Neuronal stem cell (in vitro differentiated cells): ENCODE measurements at places on chromosomes 2 and 18.

DNA sequence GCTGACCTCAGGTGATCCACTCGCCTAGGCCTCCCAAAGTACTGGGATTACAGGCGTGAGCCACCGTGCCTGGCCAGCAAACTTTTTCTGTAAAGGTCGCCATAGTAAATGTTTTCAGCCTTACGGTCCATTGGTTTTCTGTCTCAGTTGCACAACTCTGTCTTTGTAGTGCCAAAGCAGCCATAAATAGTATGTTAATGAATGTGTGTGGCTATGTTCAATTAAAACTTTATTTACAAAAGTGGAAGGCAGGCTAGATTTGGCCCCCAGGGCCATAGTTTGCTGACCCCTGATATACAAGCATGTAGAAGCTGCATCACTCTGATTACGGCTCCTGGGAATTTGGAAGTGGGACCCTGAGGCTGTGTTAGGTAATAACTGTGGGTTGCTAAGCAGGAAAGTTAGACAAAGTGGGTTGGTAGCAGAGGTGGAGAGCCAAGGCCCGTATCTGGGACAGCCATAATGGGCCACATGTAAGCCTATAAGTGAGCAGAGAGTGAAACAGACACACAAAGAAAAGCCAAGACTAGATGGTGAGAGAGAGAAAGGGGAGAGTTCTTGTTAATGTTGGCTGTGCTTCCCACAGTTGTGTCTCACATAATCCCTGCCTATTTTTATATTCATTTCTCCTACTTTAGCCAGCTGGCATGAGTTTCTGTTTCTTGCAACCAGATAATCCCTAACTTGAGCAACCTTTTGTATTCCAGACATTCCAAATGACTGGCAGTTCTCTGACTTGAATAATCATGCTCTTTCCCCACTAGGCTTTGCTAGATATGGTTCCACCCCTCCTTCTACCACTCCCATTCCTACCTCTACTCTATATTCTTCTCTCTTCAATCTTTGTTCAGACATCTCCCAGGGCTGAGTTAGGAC lies 223.3 kb upstream of the STON1 start:
- H3K27ac ChIP-seq = no peak overlapping the region
- no peaks in the 10 kb centered on the region for H3K36me3 ChIP-seq
- H3K4me3 ChIP-seq = no peak overlapping the region
- DNase-seq = no peak

- no peak for DNase-seq
- no peak overlapping the region for H3K4me3 ChIP-seq
- no peak overlapping the region for H3K27ac ChIP-seq
- H3K4me1 ChIP-seq = no peaks in the 10 kb centered on the region
- H3K27me3 ChIP-seq = no peaks in the 10 kb centered on the region
These were observed 325.8 kb downstream of the CYP26B1 start for GRCh38 chr2:71821856-71822255.

DNA sequence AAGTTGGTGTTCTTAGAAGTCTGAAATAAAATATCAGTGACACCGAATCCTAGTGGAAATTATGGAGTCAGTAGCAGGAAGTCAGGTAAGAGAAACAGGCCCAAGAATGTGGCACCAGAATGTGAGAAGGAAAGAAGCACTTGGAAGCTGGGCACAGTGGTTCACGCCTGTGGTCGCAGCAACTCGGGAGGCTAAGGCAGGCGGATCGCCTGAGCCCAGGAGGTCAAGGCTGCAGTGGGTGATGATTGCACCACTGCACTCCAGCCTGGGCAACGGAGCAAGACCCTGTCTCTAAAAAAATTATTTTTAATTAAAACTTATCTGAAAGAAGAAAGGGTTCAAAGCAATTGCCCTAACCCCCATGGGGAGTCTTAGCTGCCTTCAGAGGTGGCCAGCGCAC lies 268.3 kb upstream of the SALL3 start:
- no peak overlapping the region for H3K27ac ChIP-seq
- no peaks in the 10 kb centered on the region for H3K27me3 ChIP-seq
- no peaks in the 10 kb centered on the region for H3K36me3 ChIP-seq
- H3K4me3 ChIP-seq = no peak overlapping the region

DNA sequence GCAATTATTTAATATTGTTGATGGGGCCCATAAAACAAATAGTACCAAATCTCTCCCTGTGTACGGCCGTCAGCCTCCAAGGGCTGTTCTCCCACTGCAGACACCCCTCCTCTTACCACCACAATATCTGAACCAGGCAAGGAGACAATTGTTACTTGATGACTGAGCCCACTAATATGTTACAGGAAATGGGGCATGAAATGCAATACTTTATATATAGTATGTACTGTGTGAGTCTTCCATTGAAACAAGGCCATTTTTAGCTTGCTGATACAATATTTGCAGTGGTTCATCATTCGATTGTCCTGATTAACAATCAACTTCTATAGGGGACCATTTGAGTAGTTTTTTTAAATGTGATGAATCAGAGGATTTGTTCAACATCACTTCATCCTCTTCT lies 307.3 kb downstream of the GBX2 start:
- no peak overlapping the region for H3K4me3 ChIP-seq
- no peak for DNase-seq
- no peaks in the 10 kb centered on the region for H3K27me3 ChIP-seq
- H3K36me3 ChIP-seq = peaks cover 5% of the 10 kb centered on the region

DNA sequence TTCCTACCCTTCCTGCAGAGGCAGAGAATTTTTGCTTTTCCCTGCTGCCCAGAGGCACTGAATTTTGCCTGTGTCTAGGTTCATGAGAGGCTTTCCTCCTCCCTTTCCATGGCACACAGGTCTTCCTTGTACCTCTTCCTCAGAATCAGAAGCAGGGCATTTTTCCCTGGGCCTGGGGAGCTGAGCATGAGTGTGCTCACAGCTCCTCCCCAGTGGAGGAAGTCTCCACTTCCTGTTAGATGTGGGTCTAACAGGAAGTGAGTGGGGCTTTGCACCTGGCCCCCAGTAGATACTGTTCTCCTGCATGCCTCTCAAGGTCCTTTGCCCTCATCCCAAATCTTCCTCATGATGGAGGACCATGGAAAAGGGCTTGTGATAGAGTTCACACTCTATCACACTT lies 297.2 kb upstream of the FIGN start:
- no peaks in the 10 kb centered on the region for H3K36me3 ChIP-seq
- DNase-seq = no peak
- no peak overlapping the region for H3K27ac ChIP-seq
- H3K4me3 ChIP-seq = no peak overlapping the region
- H3K4me1 ChIP-seq = no peaks in the 10 kb centered on the region

GRCh38 chr2:54881759-54882158 lies 158.3 kb downstream of the EML6 start:
- no peak for DNase-seq
- no peaks in the 10 kb centered on the region for H3K36me3 ChIP-seq
- no peaks in the 10 kb centered on the region for H3K4me1 ChIP-seq

GRCh38 chr2:159186462-159186861 lies 100.0 kb downstream of the WDSUB1 start:
- H3K27me3 ChIP-seq = no peaks in the 10 kb centered on the region
- no peak for DNase-seq
- no peaks in the 10 kb centered on the region for H3K36me3 ChIP-seq
- no peaks in the 10 kb centered on the region for H3K4me1 ChIP-seq

DNA sequence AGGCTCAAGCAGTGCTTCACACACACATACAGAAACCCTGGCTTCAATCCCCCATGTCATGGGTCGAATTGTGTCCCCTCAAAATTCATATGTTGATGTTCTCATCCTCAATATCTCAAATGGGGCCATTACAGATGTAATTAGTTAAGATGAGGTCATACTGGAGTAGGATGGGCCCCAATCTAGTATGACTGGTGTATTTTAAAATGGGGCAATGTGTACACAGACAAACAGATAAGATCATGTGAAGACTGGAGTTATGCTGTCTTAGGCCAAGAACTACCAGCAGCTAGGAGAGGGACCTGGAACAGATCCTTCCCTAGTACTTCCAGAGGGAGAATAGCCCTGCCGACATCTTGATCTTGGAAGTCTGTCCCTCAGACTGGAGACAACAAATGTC lies 167.7 kb downstream of the MYO3B start:
- no peak overlapping the region for H3K4me3 ChIP-seq
- no peak for DNase-seq
- no peak overlapping the region for H3K27ac ChIP-seq
- no peaks in the 10 kb centered on the region for H3K27me3 ChIP-seq
- no peaks in the 10 kb centered on the region for H3K4me1 ChIP-seq

GRCh38 chr2:231260442-231261208 lies 62.2 kb downstream of the ARMC9 start:
- no peaks in the 10 kb centered on the region for H3K4me1 ChIP-seq
- no peak overlapping the region for H3K4me3 ChIP-seq
- peaks cover 15% of the 10 kb centered on the region for H3K36me3 ChIP-seq
- DNase-seq = no peak
- H3K27ac ChIP-seq = no peak overlapping the region
- no peaks in the 10 kb centered on the region for H3K27me3 ChIP-seq

DNA sequence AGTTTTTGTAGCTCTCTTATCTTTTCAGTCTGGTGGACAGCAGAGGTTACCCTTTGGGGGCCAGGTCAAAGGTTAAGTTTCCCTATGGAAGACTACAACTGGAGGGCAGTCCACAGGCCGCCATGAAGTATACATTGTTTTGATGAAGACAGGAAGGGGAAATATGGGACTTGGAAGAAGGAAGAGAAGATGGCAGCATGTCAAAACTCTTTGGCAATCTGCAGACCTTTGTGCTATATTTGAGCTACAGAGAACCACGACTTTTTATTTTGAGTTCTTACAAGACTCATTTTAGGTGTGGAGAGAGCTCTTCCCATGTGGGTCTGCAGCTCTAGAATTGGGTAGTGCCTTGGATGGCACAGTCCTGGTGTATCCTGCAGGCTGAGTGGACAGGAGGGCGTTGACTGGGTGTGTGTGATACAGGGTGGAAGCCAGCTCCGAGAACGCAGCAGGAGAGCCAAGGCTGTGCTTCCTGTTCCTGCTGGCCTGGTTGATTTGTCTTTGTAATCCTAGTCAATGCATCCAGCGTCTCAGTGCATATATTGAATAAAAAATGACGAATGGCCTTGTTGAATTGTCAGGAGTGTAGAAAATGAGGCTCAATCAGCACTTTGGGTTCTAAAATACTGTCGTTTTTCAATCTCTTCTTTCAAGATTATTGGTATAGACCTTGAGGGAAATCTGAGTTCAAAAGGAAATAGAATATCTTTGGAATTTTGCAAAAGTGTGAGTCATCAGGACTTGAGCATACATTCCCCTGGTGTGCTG lies 11.5 kb downstream of the ITGA6 start:
- peaks cover 12% of the 10 kb centered on the region for H3K4me1 ChIP-seq
- no peaks in the 10 kb centered on the region for H3K36me3 ChIP-seq
- H3K27ac ChIP-seq = no peak overlapping the region
- no peak overlapping the region for H3K4me3 ChIP-seq
- DNase-seq = no peak
- H3K27me3 ChIP-seq = no peaks in the 10 kb centered on the region

GRCh38 chr2:158953926-158954763 lies 14.3 kb upstream of the TANC1 start:
- no peak for DNase-seq
- H3K4me1 ChIP-seq = no peaks in the 10 kb centered on the region
- no peak overlapping the region for H3K4me3 ChIP-seq
- H3K36me3 ChIP-seq = no peaks in the 10 kb centered on the region
- H3K27me3 ChIP-seq = no peaks in the 10 kb centered on the region

- DNase-seq = no peak
- H3K27me3 ChIP-seq = no peaks in the 10 kb centered on the region
- H3K27ac ChIP-seq = no peak overlapping the region
These were observed 31.2 kb downstream of the USP37 start for GRCh38 chr2:218536804-218537494.

GRCh38 chr18:57029761-57030160 lies 117.1 kb upstream of the BOD1L2 start:
- no peaks in the 10 kb centered on the region for H3K27me3 ChIP-seq
- H3K4me3 ChIP-seq = no peak overlapping the region

- no peak overlapping the region for H3K27ac ChIP-seq
- H3K4me3 ChIP-seq = no peak overlapping the region
- no peaks in the 10 kb centered on the region for H3K36me3 ChIP-seq
- no peak for DNase-seq
- peaks cover 19% of the 10 kb centered on the region for H3K27me3 ChIP-seq
These were observed 37.3 kb upstream of the GRP start for GRCh38 chr18:59182673-59183072.

DNA sequence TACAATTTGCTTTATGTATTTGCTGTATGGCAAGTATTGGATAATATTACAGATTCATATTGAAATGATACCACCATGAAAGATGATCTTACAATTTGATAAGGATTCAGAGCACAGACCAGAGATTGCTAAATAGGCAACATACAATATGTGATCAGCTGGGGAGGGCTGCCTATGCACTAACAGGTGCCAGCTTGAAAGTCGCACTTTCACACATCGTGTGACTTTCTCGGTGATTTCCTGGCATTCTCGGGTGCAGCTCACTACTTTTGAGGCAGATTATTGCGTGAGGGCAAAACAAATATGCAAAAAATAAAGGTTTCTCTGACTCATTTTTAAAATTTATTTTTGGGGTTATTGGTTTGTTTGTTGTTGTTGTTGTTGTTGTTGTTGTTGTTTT lies 36.0 kb downstream of the RBMS1 start:
- H3K4me1 ChIP-seq = peaks cover 2% of the 10 kb centered on the region
- no peak for DNase-seq
- peaks cover 14% of the 10 kb centered on the region for H3K36me3 ChIP-seq
- no peak overlapping the region for H3K27ac ChIP-seq

- DNase-seq = no peak
- no peak overlapping the region for H3K27ac ChIP-seq
- no peak overlapping the region for H3K4me3 ChIP-seq
These were observed 96.9 kb upstream of the NABP1 start for GRCh38 chr2:191581003-191581402.

DNA sequence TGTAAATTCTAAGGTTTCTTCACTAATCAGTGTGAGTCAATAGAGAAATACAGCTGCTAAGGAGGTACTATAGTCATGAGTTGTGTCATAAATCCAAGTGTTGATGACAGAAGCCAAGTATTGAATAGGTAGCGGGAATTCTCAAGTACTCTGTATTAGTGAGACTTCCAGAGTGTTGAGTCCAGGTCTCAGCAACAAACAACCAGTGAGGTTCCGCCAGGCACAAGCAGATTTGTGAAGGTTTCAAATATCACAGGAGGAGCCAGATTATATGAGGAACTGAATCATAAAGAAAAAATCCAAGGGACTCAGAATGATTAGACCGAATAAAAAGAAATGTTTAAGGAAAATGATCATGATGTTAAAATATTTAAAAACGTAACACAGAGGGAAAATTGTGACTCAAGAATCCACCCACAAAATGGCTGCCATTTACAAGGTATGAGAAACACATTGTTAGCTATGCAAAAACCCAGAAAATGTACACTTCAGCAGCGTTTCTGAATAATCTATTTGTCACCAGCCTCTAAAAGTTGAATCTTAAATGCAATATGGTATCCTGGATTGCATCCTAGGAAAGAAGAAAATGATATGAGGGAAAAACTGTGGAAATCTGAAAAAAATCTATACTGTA lies 27.3 kb upstream of the EVA1A start:
- H3K4me3 ChIP-seq = no peak overlapping the region
- no peaks in the 10 kb centered on the region for H3K27me3 ChIP-seq
- DNase-seq = no peak
- H3K36me3 ChIP-seq = no peaks in the 10 kb centered on the region
